Amniotic epithelial cell (primary cell): ENCODE measurements at places on chromosomes 5 and 9.

DNA sequence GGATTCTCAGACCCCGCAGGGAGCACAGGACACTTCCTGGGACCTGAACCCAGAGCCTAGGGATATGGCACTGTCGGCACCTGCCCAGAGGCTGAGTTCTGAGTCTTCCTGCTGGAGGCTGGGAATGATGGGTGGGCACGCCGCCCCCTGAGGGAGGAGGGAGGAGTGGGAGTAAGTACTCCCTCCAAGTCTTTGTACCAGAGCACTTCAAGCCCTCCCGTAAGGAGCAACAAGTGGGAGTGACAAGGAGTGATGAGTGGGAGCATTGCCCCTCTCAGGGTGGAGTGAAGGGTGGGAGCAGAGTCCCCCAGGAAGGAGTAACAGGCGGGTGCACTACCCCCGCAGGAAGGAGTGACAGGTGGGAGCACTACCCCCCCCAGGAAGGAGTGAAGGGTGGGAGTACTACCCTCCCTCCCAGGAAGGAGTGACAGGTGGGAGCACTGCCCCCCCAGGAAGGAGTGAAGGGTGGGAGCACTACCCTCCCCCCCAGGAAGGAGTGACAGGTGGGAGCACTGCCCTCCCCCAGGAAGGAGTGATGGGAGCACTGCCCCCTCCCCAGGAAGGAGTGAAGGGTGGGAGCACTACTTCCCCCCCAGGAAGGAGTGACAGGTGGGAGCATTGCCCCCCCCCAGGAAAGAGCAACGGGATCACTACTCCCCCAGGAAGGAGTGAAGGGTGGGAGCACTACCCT is 100.1 kb downstream of the CACNA1B start:
- DNase-seq: no peak

GRCh38 chr5:55577353-55578060 is 42.7 kb upstream of the PLPP1 start:
- DNase-seq: peak; percentile 86

DNA sequence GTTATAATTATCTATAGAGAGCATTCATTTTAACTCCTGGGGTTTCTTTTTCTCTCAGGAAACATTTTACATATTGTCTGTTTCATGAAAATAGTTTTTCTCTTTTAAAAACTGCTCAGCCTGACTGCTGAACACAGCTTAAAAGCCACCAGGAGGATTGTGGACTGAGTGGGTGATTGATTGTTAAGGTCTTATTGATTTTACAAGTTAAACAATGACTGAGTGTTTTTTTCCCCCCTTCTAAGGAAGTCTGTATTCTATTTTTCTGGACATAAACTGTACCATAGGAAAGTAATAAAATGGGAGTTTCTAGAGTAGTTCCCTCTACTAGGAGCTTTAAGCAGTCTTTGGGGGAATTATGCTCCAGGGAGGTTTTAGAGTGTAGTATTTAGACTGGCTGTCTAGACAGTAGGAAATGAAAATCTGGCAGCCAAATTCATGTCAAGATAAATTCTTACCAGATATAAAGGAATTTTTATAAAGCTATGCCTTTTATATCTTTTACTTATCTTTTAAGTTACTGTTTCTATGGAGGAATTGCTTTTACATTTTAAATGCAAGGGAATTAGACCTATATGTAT is 463.9 kb downstream of the PRR16 start:
- no peak for DNase-seq

DNA sequence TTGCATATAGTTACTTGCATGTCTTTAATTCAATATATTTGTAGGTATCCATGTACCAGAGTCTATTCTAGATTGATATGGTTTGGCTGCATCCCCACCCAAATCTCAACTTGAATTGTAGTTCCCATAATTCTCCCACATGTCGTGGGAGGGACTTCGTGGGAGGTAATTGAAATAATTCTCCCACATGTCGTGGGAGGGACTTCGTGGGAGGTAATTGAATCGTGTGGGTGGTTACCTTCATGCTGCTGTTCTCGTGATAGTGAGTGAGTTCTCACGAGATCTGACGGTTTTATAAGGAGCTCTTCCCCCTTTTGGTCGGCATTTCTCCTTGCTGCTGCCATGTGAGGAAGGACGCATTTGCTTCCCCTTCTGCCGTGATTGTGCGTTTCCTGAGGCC is 16.5 kb downstream of the FBXL7 start:
- no peak for DNase-seq

DNA sequence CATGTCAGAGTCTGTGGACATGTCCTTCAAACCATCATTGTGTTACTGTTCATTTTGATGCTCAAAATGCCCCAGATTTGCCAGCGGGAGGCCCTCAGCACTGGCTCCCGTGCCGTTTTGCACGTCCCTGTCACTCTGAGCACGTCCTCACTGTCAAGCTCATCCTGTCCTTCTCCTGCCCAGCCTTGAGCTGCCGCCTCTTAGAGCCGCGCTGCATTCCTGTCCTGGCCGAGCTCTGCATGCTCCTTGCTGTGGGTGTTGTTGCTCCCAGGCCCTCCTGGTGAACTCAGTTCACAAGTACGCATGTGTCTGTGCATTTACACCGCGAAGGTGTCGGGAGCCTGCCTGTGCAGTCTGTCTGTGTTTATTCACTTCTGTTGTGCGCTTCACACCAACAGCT is 62.2 kb downstream of the WNK2 start:
- no peak for DNase-seq
